ENCODE measurements at places on chromosomes 3 and 15.

DNA sequence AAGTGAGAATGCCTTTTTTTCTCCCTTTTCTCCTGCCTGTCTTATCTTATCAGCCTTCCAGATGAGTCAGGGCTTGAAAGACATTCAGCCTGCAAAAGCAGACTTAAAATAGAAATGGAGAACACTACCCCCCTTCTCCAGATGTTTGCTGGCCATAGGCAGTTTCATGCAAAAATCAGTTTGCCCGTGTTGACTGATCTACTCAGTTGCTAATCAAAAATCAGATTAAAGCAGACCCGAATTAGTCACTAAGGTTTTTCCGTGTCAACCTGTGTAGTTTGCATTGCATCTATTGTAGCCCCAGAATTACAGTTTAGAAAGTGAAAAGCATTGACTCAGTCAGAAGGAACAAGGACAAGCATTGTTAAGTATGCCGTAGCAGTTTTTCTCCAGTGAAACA, 56.2 kb downstream of the IL5RA start:
- DNase-seq, result no peak

- DNase-seq, result no peak
These were observed 79.4 kb downstream of the GTPBP8 start for GRCh38 chr3:113070072-113070640.

DNA sequence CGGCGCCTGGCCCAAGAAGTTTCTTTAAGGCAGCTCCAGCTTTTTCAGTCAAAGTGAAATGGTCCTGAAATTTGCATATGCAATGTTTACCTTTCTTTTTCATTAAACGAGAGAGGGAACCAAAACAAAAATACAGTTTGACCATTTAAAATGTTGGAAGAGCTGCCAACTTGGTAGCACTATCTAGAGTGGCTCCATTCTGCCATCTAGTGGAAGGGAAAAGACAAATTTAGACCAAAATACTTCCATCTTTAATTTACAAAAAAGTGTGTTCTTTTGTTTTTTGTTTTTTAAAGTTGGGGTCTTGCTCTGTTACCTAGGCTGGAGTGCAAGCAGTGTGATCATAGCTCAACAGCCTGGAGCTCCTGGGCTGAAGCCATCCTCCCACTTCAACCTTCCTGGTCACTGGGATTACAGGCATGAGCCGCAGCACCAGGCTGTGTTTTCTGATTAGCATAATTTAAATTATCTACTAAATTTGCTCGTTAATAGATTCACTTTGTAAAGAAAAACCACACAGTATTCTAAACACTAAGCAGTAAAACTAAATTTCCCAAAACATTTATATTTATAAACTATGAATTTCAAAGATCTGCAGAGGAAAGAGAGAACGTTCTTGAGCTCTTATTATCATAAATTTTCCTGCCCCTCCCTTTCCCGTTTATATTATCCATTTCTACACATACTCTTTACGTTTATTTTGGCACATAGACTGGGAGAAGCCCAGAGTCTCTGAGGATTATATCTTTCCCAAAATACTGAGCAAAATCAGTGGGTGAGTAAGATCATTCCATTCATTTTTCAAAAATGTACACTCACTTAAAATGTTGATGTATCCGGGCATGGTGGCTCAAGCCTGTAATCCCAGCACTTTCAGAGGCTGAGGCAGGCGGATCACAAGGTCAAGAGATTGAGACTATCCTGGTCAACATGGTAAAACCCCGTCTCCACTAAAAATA, 15.4 kb upstream of the RFC4 start:
- DNase-seq, result peak; percentile 77

DNA sequence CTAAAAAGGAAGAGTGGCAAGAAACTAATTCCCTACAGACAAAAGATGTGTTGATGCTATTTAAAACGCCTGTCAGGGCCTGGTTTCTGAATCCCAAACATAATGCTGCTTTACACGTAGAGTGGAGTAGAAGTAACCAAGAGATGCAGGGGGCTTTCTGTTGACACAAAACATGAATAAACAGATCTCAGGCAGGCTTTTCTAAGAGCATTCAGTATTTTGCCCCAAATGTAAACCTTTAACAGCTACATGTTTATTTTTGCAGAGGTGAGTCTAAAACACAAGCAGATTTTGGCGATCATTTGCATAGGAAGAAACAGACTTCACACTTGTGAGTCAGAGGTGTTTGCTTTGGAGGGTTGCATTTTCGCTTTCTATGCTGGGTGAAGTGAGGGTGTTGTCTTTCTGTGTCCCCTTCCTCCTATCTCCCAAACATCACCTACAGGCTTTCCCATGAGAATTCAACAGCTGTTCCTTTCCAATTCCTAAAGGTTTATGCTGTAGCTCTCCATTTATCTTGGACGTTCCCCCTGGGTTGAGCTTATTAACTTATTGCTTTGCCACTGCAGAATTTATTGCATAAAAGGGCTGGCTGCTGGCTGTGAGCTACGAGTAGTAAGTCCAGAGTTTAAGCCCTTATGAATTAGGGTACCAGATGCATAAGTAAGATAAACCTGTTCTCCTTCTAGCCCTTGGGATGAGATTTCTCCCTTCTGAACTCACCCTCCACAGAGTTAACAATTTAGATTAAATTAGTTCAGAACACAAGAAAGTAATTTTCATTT, 156.7 kb downstream of the DIPK2A start:
- no peak for DNase-seq

DNA sequence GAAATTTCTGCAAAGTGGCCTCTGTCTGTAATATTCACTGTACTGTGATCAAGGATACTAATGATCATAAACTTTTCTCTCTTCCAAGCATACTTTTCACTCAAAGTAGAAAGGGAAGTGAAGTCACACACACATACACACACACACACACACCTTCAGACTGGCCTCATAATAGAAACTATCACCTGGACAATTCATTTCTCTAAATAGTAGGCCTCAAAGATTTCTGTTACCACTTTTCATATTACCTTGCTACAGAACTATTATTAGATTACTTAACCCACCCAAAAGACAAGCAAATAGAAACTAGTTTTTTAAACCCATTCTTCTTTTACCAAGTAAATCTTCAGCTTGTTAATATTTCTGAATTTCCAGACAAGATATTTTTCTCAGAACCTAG, 12.2 kb downstream of the CPB1 start:
- no peak for DNase-seq

GRCh38 chr3:53677413-53677812, 168.8 kb downstream of the CHDH start:
- peak; percentile 18 for DNase-seq

DNA sequence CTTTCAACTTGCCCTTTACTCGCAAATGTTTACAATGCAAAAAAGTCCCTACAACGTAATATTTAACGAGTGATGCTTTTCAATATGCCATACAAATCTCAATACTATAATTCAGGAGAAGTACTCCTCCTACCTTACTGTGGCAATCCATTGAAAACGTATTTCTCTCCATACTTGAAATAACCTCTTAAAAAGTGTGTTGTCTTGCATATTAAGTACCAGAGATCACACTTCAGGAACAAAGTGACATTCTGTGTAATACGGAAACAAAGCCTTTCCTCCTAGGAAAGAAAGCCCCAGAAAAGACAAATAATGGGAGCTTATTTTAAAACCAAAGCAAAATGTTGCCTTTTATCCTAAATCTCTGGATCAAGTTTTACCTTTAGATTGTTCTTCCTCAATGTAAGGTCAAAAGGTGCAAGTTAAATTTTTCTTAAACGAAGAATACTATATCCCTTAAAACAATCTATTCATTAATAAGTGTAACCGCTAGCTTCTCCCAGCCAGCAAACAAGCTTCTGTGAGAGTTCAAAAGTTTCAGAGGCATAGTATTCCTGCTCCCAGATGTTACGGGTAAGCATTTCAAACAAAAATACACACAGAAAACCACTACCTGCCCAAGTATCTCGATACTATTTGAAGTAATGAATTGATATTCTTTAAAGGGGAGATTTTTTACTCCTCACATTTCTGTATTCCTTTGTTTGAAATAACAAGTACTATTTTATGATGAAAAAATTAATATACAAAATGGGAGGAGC, 1.7 kb downstream of the TJP1 start:
- DNase-seq, result no peak

DNA sequence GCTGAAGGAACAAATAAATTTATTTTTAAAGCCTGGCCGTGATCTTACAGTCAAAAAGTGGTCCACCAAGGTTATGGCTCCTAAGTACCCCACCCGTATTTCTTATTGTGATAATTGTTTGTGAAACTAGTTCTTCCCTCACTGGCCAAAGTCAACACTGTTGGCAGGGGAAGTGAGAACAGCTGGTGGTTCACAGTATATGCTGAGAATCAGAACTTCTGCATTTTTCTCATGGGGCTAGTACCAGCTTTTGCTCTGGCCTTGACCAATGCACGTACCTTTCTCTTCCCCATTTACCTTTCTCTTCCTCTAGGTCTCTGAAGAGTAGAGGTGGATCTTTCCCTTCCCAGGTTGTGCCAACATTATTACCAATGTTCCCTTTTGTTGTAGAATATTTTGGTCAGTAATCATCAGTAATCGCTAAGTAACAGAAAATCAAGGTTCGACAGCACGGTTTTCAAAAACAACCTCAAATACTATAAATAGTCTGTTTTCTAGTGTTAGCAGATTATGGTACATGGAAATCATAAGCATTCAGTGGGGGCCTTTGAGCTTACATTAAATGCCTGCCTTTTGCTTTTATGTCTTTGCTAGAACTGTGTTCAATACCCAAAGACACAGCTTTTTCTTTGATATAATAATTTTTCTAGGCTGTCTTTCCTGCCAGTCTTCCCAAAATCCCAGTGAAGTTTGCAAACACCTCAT, 268.0 kb downstream of the LPP start:
- DNase-seq, result peak; percentile 80

GRCh38 chr3:45272828-45273470, 46.9 kb upstream of the TMEM158 start:
- DNase-seq, result no peak

GRCh38 chr15:89749054-89749453, 2.0 kb downstream of the MESP1 start:
- no peak for DNase-seq

GRCh38 chr3:128456776-128457715, 9.6 kb downstream of the DNAJB8 start:
- no peak for DNase-seq

GRCh38 chr3:127615631-127616305, 13.2 kb upstream of the PODXL2 start:
- no peak for DNase-seq

- no peak for DNase-seq
These were observed 10.8 kb upstream of the TSEN2 start for GRCh38 chr3:12473511-12473910.
